ENCODE measurements at places on chromosomes 6 and 20. TPM values are rescaled to one million over a fixed set of nuclear protein-coding genes. Genes with fewer than 3 reads are reported as not detected.

GRCh38 chr6:142694054-142694453 is 250.9 kb downstream of the HIVEP2 start:
- no peak for DNase-seq

BEND3 gene
- 3.4 TPM for polyA plus RNA-seq

DNA sequence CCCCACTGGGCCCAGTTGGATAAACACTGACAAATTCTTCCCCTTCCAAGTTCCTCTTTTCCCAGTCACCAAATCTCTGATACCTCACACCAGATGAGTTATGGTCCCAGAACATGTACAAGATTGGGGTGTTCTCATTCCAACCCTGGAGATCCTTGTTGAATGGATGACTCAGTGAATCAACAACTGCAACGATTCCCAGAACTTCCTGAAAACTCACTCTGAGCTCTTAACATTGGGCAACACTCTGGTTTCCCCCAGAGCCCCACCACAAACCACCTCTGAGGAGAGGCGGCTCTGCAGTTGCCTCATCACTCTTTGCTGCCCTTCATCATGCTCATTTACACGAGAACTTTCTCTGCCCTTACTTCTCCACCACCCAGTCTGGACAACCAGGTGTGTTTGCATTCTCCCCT is 115.2 kb downstream of the MRPL14 start:
- DNase-seq, result no peak

- peak; percentile 19 for DNase-seq
These were observed 117.0 kb downstream of the ERMARD start for GRCh38 chr6:169868458-169868857.

- no peak for DNase-seq
These were observed 628.2 kb downstream of the PHF3 start for GRCh38 chr6:64263778-64264177.

- no peak for DNase-seq
These were observed 191.2 kb downstream of the ZNF217 start for GRCh38 chr20:53402233-53403005.

DNA sequence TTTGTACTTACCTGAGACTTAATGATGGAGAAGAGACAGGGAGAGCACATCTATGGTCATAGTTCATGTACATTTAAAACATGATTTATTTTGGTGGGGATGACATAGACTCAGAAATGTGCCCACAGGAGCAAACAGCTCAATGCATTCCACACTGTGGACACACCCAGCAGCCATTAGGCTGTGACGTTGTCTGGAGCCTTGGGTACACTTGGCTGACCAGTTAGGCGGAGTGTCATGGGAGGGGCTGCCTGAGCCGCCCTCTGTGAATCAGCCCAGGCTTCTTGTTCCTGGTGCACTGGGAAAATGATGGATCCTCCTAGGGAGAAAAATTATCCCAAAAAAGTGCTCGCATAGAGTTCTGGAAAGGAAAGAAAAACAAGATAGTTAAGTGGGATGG is 231.0 kb upstream of the GMDS start:
- DNase-seq, result no peak

GSTA2 gene
- polyA plus RNA-seq, result not detected

DNA sequence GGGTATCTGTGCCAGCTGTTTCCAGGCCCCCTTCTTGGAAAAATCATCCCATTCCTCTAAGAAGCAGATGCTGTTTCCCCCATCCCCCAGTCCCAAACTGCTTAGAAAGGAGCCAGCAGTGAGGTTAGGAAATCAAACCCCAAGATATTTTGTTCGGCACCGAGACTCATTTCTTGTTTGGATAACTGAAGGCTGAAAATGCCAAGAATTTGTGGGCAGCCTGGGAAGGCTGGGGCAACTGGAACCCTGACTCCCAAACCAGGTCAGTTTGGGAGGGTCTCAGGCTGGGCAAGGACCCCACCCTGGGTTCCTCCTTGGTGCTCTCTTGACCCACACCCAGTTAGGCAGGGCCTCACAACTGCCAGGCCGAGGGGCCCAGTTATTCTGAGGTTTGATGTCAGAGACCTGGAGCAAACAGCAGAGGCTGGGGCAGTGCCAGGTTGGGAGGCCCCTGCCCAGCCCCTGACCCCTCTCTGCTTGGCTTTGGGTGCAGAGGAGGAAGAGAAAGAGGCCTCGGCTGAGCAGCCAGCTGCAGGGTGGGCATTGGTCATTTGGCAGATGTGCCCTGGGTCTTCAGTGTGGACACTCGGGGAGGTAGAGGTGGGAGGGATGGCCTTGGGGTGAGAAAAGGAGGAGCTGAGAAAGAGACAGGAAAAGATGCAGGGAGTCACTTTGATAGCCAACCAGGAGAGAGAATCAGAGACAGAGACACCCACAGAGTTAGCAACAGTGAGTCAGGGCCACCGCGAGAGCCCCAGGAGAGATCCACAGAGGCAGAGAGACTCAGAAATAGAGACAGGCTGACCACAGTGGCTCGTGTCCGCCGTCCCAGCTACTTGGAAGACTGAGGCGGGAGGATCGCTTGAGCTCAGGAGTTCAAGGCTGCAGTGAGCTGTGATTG is 5.0 kb downstream of the ANGPT4 start:
- DNase-seq, result no peak

DNA sequence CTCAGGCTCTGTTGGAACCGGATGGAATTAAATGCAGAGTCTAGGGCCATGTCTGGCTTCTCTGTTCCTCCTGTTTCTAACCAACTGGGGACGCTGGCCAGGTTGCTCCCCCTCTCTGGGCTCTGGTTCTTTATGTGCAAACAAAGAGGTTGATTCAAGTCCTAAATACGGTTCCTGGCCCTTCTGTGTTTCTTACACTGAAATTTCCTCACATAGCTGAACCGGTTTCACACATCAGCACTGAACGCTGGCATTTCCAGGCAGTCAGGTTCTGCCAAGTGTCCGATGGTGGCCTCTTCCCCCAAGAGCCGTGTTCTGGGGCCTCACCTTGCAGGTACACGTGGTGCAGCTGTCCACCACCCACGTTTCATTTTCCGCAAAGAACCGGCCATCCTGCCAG is 13.5 kb downstream of the THBS2 start:
- DNase-seq, result no peak

ERVFRD-1 gene
- 0.16 TPM for polyA plus RNA-seq

TRIM40 gene
- not detected for polyA plus RNA-seq

DNA sequence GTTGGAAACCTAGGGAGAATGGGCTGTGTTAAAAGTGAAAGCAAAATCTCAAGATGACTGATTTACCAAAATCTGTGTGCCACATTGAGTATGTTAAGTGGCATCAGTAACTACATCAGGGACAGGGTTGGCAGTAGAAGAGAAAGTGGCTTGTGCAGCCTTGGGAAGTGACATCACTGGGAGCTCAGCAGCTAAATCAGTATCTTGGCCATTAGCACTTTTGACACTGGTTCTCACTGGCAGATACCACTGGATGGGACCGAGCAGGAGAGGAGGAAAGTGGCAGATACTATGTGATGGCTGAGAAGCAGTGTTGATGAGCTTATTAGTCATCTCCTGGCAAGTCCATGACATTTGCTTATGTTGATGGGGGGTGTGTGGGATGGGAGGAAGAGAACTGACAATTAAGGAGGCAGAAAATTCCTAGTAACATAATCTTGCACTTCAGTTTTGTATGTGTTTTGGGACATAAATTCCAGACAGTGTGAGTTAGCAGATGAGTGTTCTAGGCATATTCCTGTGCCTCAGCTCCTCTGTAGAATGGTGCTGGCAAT is 322.2 kb downstream of the SOX4 start:
- DNase-seq, result no peak

DNA sequence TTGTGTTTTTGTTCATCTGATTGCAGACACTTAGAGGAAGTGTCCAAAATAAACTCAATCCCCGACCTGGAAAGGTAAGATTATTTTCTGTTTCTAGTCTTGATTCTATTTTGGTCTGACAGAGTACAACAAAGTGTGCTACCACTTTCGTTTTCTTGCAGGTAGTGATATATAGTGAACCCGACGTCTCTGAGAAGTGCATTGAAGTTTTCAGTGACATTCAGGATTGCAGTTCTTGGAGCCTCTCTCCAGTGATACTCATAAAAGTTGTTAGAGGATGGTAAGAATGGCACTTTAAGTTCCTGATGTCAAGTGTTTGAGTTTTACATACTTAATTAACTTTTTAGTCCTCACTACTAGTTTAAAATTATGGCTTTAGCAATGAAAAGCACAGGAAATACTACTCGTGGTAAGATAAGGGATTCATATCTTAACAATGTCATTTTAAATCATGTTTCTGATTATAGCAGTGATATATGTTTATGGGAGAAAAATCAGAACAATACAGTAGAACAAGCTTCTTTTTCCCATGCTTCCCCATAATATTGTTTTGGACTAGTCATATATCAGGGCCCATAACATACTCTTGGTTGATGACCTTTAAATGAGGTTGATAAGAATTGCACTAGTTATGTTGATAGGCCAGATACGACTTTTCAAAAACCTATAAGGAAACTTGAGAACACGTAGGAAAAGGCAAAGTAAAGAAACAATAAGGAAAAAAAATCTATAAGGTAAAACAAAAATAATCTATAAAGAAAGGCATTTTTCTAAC is 104.0 kb downstream of the RTN4IP1 start:
- no peak for DNase-seq

GRCh38 chr6:44672841-44673240 is 285.3 kb downstream of the CDC5L start:
- no peak for DNase-seq

DNA sequence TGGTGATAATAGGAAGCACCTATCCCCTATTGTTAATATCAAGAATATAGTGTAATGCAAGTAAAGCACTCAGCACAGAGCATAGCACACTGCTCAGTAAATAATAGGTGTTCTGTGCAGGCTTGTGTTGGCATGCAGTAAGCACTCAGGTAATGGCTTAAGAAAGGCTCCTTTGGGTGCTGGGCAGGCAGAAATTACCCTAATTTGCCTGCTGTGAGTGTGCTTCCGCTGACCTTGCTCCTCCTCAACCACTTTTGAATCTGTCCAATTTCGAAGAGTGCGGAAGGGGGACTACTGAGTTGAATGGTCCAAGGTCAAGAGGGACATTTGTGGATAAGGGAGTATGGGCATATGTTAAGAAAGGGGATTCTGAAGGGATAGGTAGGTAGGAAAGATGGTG is 15.4 kb downstream of the SRSF3 start:
- no peak for DNase-seq

- peak; percentile 35 for DNase-seq
These were observed 105.1 kb downstream of the TRMT11 start for GRCh38 chr6:126091466-126091865.

CNR1 gene
- 0.76 TPM for polyA plus RNA-seq

DNA sequence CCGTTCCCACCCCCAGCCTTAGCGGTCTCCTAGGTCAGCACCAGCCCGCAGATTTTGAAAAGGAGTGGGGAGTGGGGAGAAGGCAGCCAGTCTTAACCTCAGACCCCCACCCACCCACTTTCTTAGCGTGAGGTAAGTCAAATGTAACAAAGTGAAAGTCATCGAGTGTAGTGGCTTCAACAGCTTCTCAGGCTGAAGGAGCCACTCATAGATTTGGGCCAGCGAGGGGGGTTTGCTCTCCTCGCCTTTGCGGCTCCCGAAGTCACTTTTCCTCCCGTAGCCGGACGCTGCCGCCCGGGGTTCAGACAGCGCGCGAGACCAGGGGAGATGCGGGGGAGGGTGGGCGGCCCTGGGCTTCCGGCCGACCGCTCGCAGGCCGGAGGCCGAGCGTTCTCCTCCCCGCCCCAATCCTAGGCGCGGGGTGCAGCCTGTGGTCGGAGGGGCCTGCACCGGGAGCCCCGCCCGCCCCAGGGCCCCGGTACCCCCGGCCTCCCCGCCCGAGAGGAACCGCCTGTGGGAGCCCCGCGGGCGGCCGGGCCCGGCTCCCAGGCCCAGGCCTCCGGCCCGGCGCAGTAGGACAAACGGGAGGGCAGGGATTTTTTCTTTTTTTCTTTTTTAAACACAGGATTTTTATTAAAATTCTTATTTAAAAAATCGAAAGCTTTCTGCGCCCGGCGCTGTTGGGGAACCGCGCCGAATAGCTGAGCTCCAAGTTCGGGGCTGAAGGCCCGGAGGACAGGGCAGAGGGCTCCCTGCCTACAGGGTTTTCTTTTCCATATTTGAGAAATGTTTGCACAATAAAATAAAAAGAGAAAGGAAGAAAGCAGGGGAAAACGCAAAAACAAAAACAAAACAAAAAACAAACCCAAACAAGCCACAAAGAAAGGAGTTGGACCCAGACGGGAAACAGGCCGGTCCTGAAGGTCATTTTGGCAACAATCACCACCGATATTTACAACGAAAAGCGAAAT is 3.2 kb downstream of the NKX2-2 start:
- no peak for DNase-seq

DNA sequence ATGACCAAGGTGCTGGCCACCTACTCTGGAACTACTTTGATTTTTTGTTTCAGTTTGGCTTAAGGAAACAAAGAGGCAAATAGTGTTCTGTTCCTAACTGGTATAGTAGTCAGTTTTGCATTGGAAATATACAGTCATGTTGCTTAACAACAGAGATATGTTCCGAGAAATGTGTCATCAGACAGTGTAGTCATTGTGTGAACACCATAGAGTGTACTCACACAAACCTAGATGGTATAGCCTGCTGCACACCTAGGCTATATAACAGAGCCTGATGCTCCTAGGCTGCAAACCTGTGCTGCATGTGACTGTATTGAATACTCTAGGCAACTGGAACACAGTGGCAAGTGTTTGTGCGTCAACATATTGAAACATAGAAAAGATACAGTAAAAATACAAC is 80.4 kb downstream of the ARID1B start:
- DNase-seq, result no peak

- DNase-seq, result no peak
These were observed 113.7 kb upstream of the GGTLC1 start for GRCh38 chr20:24102290-24102689.

TPD52L1 gene
- 41.1 TPM for polyA plus RNA-seq

Data from muscle of arm (tissue), 14 donors.